ENCODE measurements at places on chromosomes 11 and 22.

DNA sequence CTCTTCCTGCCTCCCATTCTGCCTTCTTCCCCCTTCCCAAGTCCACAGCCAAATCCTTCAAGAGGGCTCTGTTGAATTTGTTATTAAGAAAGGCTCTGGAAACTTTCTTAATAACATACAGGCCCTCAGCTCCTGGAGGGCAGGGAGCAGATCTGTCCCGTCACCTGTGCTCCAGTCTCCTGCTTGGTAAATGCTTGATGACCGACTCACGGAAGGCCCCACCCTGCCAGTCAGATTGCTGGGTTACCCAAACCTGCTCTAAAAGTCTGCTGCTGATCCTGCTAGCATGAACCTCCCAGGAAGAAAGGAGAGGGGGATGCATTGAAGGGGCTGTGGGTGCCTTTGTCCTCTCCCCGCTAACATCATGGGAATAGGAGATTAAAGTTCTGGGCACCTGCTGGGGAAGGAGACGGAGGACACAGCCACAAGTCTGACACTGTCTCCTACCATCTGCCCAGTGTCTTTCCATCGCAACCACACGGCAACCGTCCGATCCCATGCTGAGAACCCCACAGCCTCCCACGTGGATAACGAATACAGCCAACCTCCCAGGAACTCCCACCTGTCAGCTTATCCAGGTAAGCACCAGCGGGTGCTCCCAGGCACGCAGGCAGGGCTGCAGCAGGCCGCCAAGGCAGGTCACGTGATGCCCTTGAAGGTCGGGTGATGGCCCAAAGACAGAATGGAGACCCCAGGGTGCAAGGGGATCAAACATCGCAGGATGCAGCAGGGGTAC is 22.5 kb downstream of the CD5 start:
- no peak for DNase-seq

GRCh38 chr22:17785185-17786184 is 11.2 kb upstream of the BID start:
- no peak for DNase-seq

- DNase-seq: peak; percentile 4
These were observed 87.5 kb downstream of the RRM1 start for GRCh38 chr11:4181782-4182721.

- no peak for DNase-seq
These were observed 13.5 kb upstream of the CCDC90B start for GRCh38 chr11:83299681-83300080.

DNA sequence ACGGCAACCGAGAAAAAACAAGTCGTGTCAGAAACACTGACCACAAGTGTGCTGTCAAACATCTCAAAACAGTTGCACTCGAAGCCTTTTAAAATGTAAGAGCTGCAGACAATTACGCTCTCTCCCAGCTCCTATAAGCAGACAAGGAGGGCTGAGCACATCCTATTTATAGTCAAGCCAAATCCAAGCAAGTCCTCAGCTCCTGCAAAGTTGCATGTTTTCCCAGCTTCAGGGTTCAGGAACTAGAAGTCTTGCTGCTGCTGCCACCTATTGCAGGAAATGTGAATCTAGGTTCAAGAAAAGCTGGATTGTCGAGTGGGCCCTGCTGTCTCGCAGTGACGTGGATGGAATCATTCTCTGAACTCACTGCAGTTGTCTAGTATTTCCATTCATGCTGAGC is 15.5 kb downstream of the EFCAB6 start:
- DNase-seq: no peak

DNA sequence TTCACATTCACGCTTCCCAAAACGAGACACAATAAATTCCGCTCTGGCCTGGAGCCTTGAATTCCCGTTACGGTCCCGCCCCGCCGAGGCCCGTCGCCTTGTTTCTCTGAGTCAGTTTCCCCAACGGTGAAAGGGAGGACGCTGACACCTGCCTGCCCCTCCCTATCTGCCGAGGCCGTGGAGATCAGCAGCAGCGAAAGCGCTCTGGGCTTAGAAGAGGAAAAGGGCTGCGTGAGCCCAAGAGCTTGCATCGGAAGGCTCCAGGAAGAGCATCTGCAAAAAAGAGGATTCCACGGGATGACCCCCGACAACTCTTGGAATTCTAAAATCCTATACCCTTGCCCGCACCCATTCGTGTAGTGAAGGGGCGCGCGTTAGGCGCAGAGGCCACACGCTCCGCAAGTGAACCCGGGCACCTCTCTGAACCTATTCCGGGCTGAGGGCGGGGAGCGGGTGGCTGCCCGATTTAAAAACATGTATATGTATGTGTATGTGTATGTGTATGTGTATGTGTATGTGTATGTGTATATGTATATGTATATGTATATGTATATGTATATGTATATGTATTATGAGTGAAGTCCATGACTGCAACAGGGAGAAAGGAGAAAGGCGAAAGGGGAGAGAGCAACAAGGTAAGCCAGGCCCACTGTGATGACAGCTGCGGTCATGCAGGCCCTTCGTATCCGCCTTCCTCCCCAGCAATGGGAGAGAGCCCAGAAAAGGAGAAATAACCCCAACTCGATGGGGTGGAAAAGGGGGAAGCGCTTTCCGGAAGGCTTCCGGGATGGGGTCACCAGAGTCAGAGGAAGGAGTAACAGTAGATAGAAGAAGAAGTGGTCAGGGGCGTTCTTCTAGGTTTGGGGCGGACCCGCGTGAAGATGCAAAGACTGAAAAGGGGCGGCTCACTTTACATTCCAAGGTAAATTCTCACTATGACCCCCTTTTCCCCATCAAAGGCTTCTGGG is 948 bp upstream of the MRTFA start:
- DNase-seq: no peak
